ENCODE measurements at places on chromosomes 11 and 22. TPM values are rescaled to one million over a fixed set of nuclear protein-coding genes. Genes with fewer than 3 reads are reported as not detected.

GRCh38 chr22:17472932-17473331 is 90.4 kb upstream of the SLC25A18 start:
- no peak for DNase-seq

DNA sequence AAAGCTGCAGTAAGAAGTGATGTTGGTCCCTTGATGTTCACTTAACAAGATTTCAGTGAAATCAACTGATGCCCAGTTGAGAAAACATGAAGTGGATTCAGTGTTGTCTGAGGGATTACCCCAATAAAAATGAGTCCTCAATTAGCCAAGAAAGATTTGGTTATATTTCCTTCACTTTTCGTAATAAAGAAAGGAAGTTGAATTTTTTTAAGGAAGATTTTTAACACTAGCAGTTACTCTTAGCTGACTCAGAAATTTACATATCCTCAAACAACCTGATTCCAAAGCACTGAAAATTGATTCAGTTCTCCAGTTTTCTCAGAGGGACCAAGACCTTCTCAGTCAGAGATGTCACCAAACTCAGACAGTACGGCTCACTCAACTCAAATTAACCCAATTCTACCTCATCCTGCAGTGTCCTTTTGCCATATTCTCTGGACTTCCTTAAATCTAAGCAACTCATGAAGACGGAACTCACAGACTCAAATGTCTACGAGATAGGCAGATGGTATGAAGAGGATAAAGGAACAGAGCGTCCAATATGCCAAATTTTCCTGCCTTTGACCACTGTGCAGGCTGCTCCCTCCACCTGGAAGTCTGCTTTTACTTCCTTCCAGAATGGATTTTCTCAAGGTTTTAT is 22.8 kb downstream of the SLC5A4 start:
- no peak for DNase-seq

- no peak for DNase-seq
These were observed 56.1 kb upstream of the LDLRAD3 start for GRCh38 chr11:35887737-35888136.

GRCh38 chr11:9386086-9386485 is 1.6 kb downstream of the IPO7 start:
- DNase-seq, result no peak

DNA sequence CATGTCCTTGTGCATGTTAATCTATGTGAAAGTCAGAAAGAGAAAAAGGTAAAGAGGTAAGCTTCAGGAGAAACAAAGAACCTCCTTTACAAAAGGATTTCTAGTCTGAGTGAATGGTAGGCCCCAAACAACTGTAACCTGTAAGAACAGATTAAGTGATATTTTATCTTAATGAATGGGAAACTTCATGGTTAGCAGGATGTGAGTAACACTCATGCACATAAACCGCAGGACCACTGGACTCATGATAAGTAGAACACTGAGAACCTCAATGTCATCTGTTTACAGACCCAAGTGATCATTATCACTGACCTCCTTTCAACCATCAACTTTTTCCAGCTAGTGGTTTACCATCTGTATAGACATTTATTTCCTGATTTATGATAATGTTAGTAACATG is 19.9 kb downstream of the OR8G5 start:
- no peak for DNase-seq

DNA sequence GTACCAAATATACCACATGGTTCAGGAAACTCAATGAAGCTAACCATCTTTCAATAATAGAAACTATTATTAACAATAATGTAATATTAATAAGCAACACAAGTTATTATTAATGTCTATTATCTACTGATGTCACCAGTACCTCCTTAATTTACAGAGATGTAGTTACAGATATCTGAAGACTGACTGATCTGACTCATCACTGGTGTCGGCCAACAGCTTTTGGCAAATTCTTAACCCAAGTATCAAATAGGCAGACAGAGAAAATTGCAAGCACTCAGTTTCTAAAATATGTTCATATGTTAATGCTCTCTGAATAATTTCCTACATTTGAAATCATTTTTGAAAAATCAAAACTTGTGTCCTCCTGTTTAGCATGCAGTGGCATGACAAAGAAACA is 100.4 kb upstream of the DDI1 start:
- DNase-seq, result no peak

- no peak for DNase-seq
These were observed 21.4 kb upstream of the PANX2 start for GRCh38 chr22:50148991-50149721.

GRCh38 chr11:12259956-12260355 is 117.4 kb upstream of the PARVA start:
- no peak for DNase-seq

- DNase-seq, result peak; percentile 89
These were observed 764 bp upstream of the PACSIN3 start for GRCh38 chr11:47186700-47187695.

GRCh38 chr22:38107692-38108515 is 2.6 kb downstream of the BAIAP2L2 start:
- no peak for DNase-seq

GRCh38 chr22:47849576-47849975 is 1087.1 kb downstream of the TBC1D22A start:
- no peak for DNase-seq

GRCh38 chr11:32316858-32317642 is 118.3 kb downstream of the WT1 start:
- DNase-seq, result no peak

DNA sequence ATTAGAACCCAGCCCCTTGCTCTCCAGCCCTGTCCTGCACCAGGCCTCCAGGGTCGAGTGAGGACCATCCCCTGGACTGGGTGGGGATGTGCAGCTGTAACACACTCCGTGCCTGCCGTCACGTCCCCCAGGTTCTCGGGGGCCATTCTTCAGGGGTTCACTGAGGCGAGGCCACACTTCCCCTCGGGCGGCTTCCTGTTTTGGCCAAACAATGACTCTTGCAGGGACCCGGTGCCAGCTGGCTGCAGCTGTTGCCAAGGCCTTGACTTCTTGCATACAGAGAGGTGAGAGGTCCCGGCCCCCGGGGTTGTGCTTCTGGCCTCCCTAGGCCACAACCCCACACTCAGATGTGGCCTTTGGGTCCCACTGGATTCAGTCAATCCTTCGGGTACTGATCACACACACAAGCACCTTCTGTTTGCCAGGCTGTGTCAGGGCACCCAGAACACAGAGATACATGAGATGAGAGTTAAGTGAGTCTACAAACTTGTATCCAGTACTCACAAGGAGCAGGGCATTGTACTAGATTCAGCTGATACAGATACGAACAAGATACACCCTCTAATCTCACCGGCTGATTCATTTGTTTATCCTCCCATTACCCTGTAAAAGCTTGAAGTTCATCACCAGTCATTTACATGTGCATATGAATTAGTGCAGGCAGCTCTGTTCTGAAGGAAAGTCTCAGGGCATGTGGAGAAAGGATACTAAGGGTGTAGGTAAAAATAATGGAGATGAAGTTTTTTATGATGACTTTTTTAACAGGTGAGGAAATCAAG is 32.9 kb downstream of the LRRC32 start:
- peak; percentile 74 for DNase-seq

GRCh38 chr22:39281126-39281525 is 36.3 kb upstream of the PDGFB start:
- DNase-seq, result no peak

GRCh38 chr11:74650498-74650897 is 58.1 kb downstream of the POLD3 start:
- peak; percentile 77 for DNase-seq

- no peak for DNase-seq
These were observed 1173.2 kb downstream of the BRD1 start for GRCh38 chr22:48654492-48654891.

DNA sequence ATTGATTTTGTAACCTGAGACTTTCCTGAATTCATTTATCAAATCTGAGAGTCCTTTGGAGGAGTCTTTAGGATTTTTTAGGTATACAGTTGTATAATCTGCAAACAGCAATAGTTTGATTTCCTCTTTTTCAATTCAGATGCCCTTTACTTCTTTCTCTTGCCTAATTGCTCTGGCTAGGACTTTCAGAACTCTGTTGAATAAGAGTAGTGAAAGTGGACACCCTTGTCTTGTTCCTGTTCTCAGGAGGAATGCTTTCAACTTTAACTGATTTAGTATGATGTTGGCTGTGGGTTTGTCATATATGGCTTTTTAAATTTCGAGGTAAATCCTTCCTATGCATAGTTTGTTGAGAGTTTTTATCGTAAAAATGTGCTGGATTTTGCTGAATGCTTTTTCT is 227.4 kb downstream of the CSNK2A3 start:
- no peak for DNase-seq

- no peak for DNase-seq
These were observed 76.2 kb upstream of the ARHGAP32 start for GRCh38 chr11:129268371-129268770.

DNA sequence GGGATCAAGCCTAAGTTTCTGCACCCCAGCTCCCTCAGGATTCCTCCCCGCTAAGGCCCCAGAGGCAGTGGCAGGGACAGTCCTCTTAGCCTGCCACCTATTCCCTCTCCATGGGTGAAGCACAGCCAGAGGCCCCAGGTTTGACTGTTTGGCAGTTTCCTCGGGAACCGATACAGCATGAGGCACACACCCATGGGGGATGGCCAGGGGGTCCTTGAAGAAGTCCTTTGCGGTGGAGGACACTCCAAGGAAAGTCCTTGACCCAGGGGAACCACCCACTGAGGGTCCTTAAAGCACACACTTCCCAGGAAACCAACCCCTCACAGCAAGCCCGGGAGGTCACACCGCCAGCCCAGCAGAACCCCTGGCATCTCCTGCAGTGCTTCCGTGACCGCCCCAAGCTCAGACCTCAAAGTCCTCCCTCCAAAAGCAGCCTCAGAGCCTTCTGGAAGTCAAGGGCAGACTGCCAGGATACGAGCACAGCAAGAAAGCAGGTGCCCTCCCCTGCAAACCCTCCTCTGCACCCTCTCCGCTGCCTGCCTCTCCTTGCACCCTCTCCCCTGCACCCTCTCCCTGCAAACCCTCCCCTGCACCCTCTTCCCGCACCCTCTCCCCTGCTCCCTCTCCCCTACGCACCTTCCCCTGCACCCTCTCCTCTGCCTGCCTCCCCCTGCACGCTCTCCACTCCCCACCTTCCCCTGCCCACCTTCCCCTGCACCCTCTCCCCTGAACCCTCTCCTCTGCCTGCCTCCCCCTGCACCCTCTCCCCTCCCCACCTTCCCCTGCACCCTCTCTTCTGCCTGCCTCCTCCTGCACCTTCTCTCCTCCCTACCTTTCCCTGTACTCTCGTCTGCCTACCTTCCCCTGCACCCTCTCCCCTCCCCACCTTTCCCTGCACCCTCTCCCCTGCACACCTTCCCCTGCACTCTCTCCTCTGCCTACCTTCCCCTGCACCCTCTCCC is 1.4 kb downstream of the SIGIRR start:
- DNase-seq, result no peak

- no peak for DNase-seq
These were observed 18.1 kb downstream of the CRYBB2 start for GRCh38 chr22:25237503-25237902.

GRCh38 chr11:12684816-12685215 is 10.6 kb downstream of the TEAD1 start:
- DNase-seq, result no peak

- no peak for DNase-seq
These were observed 33.8 kb downstream of the TXN2 start for GRCh38 chr22:36447632-36448031.

DNA sequence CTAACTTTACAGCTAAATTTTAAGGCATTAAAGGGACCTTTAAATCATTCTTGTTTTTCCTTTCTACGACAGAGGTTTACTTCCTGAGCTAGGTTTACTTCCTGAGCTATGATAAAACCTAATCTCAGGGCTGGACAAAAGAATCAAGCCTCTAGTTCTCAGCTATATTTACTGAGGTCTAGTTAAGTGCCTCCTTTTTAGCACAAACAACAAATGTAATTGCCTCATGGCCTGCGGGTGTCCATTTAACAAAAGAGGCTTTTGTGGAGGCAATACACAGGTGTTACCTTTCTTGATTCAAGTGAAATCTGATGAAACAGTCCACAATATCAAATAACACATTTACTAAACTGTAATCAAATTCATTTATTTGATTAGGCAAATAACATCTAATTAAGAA is 67.3 kb downstream of the IMMP1L start:
- no peak for DNase-seq

DNA sequence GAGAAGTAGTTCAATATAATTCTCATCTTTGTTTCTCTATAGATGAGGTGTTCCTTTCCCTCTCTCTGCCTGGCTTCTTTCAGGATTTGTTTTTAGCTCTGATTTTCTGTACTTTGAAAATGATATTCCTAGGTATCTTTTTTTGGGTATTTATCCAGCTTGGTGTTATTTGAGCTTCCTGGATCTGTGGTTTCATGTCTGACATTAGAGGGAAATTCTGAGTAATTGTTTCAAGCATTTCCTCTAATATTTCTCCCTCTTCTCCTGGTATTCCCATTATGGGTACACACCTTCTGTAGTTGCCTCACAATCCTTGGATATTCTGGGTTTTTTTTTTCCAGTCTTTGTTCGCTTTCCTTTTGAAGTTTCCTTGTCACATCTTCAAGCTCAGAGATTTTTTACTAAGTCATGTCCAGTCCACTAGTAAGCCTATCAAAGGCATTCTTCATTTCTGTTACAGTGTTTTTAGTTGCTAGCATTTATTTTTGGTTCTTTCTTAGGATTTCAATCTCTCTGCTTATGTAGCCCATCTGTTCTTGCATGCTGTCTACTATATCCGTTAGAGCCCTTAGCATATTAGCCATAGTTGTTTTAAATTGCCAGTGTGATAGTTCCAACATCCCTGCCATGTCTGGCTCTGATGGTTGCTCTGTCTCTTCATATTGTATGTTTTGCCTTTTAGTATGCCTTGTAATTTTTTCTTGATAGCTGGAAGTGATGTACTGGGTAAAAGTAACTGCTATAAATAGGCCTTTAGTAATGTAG is 5.8 kb downstream of the CCDC81 start:
- DNase-seq, result no peak

AMBRA1 gene
- total RNA-seq, result 23.9 TPM

PDGFD gene
- 10.7 TPM for total RNA-seq

MRGPRX3 gene
- total RNA-seq, result not detected

NOL12 gene
- total RNA-seq, result 13.8 TPM

TREH gene
- total RNA-seq, result not detected

APOL3 gene
- 48.9 TPM for total RNA-seq

PRG3 gene
- not detected for total RNA-seq

CALCA gene
- total RNA-seq, result not detected

IGSF22 gene
- total RNA-seq, result not detected

TMEM9B gene
- 22.7 TPM for total RNA-seq

ARHGEF17 gene
- 44.6 TPM for total RNA-seq

APOBEC3A gene
- not detected for total RNA-seq

SOX6 gene
- 6.1 TPM for total RNA-seq

FBXO3 gene
- total RNA-seq, result 49.6 TPM

NCF4 gene
- 14.7 TPM for total RNA-seq
